ENCODE measurements at places on chromosomes 3 and 15. TPM values are rescaled to one million over a fixed set of nuclear protein-coding genes. Genes with fewer than 3 reads are reported as not detected.

CASR gene
- 1.5 TPM for polyA plus RNA-seq

CCR4 gene
- polyA plus RNA-seq, result 0.02 TPM

FBXW12 gene
- polyA plus RNA-seq, result 0.33 TPM

SOX14 gene
- not detected for polyA plus RNA-seq

ERICH6 gene
- polyA plus RNA-seq, result not detected

RETNLB gene
- not detected for polyA plus RNA-seq

HERC2 gene
- polyA plus RNA-seq, result 48.2 TPM

THPO gene
- 0.98 TPM for polyA plus RNA-seq

PIF1 gene
- 0.98 TPM for polyA plus RNA-seq

AGBL1 gene
- polyA plus RNA-seq, result not detected

CYB561D2 gene
- polyA plus RNA-seq, result 10.8 TPM

XRN1 gene
- polyA plus RNA-seq, result 7.6 TPM

HDAC11 gene
- 21.8 TPM for polyA plus RNA-seq

FAM43A gene
- polyA plus RNA-seq, result 5.3 TPM

KBTBD13 gene
- 0.10 TPM for polyA plus RNA-seq

ROPN1 gene
- polyA plus RNA-seq, result not detected

KLHDC8B gene
- polyA plus RNA-seq, result 109 TPM

GPR176 gene
- 8.5 TPM for polyA plus RNA-seq

SPINK8 gene
- not detected for polyA plus RNA-seq

ROBO1 gene
- 49.5 TPM for polyA plus RNA-seq

CFAP100 gene
- not detected for polyA plus RNA-seq

Measured in ovary (tissue), 10 donors.